Dermis microvascular lymphatic vessel endothelial cell (primary cell): ENCODE measurements at places on chromosomes 7 and 10. TPM values are rescaled to one million over a fixed set of nuclear protein-coding genes. Genes with fewer than 3 reads are reported as not detected.

NKX2-3 gene
- total RNA-seq = not detected in 2 replicates

C10orf90 gene
- not detected in 2 replicates for total RNA-seq

SPDYE11 gene
- total RNA-seq = not detected in 2 replicates

GJC3 gene
- 0.26 and 0.63 TPM in 2 replicates for total RNA-seq

KIFBP gene
- 23.9 and 26.3 TPM in 2 replicates for total RNA-seq

CCAR1 gene
- total RNA-seq = 20.7 and 32.7 TPM in 2 replicates

CAV2 gene
- total RNA-seq = 155 and 161 TPM in 2 replicates

FAM180A gene
- total RNA-seq = not detected in 2 replicates

GALNT17 gene
- total RNA-seq = not detected in 2 replicates

TMEM26 gene
- not detected in 2 replicates for total RNA-seq

ABCA13 gene
- total RNA-seq = not detected in 2 replicates
